ENCODE measurements at places on chromosomes 16 and 17. TPM values are rescaled to one million over a fixed set of nuclear protein-coding genes. Genes with fewer than 3 reads are reported as not detected.
A peak's percentile ranks its signal among the peaks of the same experiment; 100 is the strongest.

DNA sequence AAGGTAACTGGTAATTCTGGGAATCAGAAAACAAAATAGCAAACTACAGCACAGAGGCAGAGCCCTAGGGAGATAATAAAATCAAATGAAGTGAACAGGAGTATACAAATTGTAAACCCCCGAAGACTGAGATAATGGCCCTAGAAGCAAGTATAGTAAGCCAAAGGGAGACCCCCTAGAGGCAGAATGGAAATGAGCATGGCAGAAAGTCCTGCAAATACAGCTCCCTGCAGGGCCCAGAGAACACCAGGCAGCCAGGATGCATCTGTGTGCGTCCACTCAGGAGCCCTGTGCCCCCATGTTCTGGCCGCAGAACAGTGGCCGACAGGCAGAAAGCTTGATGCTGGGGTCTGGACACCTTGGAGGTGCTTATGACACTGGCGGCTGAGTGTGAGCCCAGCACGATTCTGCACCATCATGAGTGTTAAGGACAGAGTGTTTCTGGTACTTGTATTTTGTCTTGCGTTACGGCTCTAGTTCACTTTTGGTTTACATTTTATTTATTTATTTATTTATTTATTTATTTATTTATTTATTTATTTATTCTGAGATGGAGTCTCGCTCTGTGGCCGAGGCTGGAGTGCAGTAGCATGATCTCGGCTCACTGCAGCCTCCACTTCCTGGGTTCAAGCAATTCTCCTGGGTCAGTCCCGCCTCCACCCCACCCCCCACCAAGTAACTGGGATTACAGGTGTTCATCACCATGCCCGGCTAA, 48.7 kb downstream of the RGS9 start:
- peaks cover 58% of the 10 kb centered on the region for H3K36me3 ChIP-seq
- peak overlapping the region; percentile 18 for H3K27ac ChIP-seq
- H3K4me1 ChIP-seq: peaks cover 49% of the 10 kb centered on the region
- H3K27me3 ChIP-seq: no peaks in the 10 kb centered on the region
- no peak overlapping the region for H3K4me3 ChIP-seq

GRCh38 chr16:68599586-68599985, 45.5 kb upstream of the CDH3 start:
- no peaks in the 10 kb centered on the region for H3K27me3 ChIP-seq
- no peak for DNase-seq
- no peaks in the 10 kb centered on the region for H3K36me3 ChIP-seq
- H3K4me1 ChIP-seq: no peaks in the 10 kb centered on the region
- H3K4me3 ChIP-seq: no peak overlapping the region

DNA sequence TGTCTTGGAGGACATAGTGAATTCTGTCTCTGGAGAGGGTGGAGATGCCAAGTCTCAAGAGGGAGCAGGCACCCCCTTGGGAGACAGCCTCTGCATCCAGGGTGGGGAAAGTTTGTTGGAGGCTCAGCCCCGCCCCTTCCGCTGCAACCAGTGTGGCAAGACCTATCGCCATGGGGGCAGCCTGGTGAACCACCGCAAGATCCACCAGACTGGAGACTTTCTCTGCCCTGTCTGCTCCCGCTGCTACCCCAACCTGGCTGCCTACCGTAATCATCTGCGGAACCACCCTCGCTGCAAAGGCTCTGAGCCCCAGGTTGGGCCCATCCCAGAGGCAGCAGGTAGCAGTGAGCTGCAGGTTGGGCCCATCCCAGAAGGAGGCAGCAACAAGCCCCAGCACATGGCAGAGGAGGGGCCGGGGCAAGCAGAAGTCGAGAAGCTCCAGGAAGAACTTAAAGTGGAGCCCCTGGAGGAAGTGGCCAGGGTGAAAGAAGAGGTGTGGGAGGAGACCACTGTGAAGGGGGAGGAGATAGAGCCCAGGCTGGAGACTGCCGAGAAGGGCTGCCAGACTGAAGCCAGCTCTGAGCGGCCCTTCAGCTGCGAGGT, 5.2 kb downstream of the ZNF646 start:
- peaks cover 61% of the 10 kb centered on the region for H3K36me3 ChIP-seq
- H3K27me3 ChIP-seq: no peaks in the 10 kb centered on the region
- peaks cover 32% of the 10 kb centered on the region for H3K4me1 ChIP-seq
- H3K27ac ChIP-seq: no peak overlapping the region

The TPSD1 gene
- total RNA-seq: not detected

DNA sequence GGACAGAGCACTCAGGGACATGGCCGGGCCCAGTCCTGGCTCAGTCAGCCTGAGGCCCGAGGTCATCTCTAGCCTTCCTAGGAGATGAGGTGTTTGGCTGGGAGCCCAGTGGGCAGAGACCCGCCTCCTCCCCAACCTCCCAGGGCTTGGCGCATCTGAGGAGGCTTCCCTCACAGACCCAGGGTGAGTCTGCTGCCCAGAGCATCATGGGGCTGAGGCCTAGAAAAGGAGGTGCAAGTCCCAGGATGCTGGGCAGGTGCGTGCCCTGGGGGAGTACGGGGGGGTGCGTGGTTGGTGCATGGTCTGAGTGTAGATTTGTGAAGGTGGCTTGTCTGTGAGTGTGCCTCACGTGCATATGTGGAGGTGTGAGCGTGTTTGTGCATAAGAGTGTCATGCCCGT, 4.7 kb downstream of the PDE6G start:
- peaks cover 18% of the 10 kb centered on the region for H3K27me3 ChIP-seq
- H3K27ac ChIP-seq: no peak overlapping the region
- no peaks in the 10 kb centered on the region for H3K36me3 ChIP-seq
- H3K4me1 ChIP-seq: peaks cover 20% of the 10 kb centered on the region
- no peak for DNase-seq
- no peak overlapping the region for H3K4me3 ChIP-seq

DNA sequence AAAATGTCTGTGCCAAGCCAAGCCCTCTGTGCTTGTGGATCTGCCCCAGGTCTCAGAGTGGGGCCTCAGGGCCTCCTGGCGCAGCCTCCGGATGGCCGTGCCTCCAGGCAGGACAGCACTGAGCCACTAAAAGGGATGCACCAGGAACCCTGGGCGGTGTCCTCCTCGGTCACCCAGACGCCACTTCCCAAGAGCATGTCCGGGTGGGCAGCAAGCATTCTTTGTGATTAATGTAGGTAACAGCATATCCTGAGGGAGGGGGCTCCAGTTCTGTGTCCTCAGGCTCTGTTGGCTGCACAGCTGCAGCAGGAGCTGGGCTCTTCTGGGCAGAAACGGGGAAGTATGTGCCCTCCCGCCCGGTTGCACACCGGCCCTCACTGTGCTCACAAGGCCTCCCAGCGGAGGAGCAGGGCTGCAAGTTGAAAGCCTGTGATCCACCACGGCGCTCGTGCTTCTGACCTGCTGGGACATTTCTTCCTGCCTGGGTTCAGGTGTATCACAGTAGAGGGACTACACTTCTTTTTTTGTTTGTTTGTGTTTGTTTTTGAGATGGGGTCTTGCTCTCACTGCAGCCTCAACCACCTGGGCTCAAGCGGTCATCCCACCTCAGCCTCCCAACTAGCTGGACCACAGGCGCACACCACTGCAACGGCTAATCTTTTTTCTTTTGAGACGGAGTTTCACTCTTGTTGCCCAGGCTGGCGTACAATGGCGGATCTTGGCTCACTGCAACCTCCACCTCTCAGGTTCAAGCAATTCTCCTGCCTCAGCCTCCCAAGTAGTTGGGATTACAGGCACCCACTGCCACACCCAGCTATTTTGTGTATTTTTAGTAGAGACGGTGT, 37.9 kb upstream of the CHMP6 start:
- no peak overlapping the region for H3K4me3 ChIP-seq
- no peak overlapping the region for H3K27ac ChIP-seq
- H3K36me3 ChIP-seq: peaks cover 16% of the 10 kb centered on the region
- peaks cover 9% of the 10 kb centered on the region for H3K4me1 ChIP-seq
- no peak for DNase-seq

The NPIPB6 gene
- total RNA-seq: 1.5 TPM

The CACNA1G gene
- not detected for total RNA-seq

DNA sequence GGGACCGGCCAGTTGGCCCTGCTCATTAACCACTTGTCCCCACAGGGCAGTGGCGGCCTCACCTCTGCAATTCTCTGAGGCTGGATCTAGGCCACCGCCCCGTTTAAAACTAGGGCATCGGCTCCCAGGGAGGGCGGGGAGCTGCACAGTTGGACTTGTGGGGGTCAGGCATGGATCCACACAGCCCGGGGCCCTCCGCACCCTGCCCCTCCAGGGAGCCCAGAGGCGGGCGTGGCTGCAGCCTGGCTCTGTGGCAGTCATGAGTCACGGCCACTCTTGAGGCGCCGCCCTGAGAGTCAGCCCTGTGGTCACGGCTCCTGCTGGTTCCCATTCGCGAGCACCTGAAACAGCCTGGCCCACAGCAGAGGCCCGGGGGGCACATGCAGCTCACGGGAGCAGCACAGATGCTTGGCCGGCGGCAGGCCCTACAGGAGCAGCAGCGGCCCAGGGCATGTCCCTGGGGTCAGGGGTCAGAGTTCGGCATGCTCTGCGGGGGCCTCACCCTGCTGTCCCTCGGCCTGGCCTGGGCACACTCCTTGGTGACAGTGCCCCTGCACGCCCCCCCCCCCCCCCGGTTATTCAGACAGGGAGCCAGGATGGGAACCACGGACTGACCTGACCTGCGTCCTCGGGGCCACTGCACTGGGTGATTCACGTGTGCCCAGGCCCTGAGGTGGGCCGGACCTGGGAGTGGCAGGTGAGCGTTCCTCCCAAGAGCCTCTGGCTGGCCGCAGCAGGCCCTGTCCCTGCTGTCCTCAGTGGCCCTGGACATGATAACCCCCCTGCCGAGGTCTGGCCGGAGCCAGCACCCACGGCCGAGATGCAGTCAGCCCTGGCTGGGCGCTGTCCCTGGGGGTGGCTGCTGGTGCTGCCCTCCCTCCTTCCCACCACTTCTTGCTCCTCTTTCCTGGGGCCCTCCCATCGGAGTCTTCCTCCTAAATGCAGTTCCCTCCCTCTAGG, 8.2 kb downstream of the CAPN15 start:
- peaks cover 14% of the 10 kb centered on the region for H3K36me3 ChIP-seq
- no peak overlapping the region for H3K27ac ChIP-seq
- peak; percentile 52 for DNase-seq

The CLDN9 gene
- total RNA-seq: 0.28 TPM

GRCh38 chr17:68710976-68711375, 109.8 kb upstream of the FAM20A start:
- no peak for DNase-seq
- peaks cover 4% of the 10 kb centered on the region for H3K27me3 ChIP-seq
- H3K4me3 ChIP-seq: no peak overlapping the region
- H3K27ac ChIP-seq: no peak overlapping the region
- no peaks in the 10 kb centered on the region for H3K36me3 ChIP-seq
- no peaks in the 10 kb centered on the region for H3K4me1 ChIP-seq

DNA sequence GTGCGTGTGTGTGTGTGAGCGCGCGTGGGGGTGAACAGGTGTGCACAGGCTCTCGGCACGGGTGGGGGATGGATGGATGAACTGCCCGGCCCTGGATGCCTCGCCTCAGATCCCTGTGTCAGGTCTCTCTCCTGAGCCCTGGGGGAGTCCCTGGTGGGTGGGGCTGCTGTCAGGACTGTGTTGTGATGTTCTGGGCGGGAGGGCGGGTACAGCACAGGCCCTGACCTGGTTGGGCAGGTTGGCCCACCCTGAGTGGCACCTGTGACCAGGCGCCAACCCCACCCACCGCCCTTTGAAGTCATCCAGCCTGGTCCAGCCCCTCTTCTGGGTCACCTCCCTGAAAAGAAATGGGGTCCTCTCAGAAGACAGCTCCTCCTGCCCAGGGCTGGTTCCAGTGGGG, 41.6 kb upstream of the TAC4 start:
- no peak overlapping the region for H3K4me3 ChIP-seq
- DNase-seq: no peak
- no peaks in the 10 kb centered on the region for H3K4me1 ChIP-seq

The ZP2 gene
- 0.10 TPM for total RNA-seq

The ARHGAP44 gene
- total RNA-seq: not detected

DNA sequence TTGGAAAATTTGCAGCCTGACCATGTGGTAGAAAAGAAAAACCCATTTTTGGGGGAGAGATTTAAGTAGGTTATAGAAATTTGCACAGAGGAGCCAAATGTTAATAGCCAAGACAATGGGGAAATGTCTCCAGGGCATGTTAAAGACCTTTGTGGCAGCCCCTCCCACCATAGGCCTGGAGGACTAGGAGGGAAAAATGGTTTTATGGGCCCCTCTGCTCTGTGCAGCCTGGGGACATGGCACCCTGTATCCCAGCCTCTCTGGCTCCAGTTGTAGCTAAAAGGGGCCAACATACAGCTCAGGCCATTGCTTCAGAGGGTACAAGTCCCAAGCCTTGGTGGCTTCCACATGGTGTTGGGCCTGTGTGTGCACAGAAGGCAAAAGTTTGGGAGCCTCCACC, 245.9 kb upstream of the AXIN2 start:
- no peak overlapping the region for H3K4me3 ChIP-seq
- no peak overlapping the region for H3K27ac ChIP-seq
- peaks cover 7% of the 10 kb centered on the region for H3K36me3 ChIP-seq
- DNase-seq: no peak

GRCh38 chr17:60695960-60696359, 18.3 kb downstream of the BCAS3 start:
- peaks cover 5% of the 10 kb centered on the region for H3K4me1 ChIP-seq
- H3K36me3 ChIP-seq: peaks cover 4% of the 10 kb centered on the region
- no peak overlapping the region for H3K4me3 ChIP-seq
- DNase-seq: no peak
- no peak overlapping the region for H3K27ac ChIP-seq

GRCh38 chr17:79832218-79833109, 6.8 kb downstream of the CBX4 start:
- no peak overlapping the region for H3K27ac ChIP-seq
- H3K36me3 ChIP-seq: peaks cover 30% of the 10 kb centered on the region
- H3K27me3 ChIP-seq: peaks cover 10% of the 10 kb centered on the region
- H3K4me1 ChIP-seq: peaks cover 27% of the 10 kb centered on the region
- no peak for DNase-seq
- no peak overlapping the region for H3K4me3 ChIP-seq

- DNase-seq: no peak
- peak overlapping the region; percentile 43 for H3K4me3 ChIP-seq
- H3K27ac ChIP-seq: no peak overlapping the region
- H3K4me1 ChIP-seq: peaks cover 13% of the 10 kb centered on the region
- peaks cover 23% of the 10 kb centered on the region for H3K27me3 ChIP-seq
- no peaks in the 10 kb centered on the region for H3K36me3 ChIP-seq
Measured at GRCh38 chr16:58026139-58026704, 668 bp downstream of the MMP15 start.

DNA sequence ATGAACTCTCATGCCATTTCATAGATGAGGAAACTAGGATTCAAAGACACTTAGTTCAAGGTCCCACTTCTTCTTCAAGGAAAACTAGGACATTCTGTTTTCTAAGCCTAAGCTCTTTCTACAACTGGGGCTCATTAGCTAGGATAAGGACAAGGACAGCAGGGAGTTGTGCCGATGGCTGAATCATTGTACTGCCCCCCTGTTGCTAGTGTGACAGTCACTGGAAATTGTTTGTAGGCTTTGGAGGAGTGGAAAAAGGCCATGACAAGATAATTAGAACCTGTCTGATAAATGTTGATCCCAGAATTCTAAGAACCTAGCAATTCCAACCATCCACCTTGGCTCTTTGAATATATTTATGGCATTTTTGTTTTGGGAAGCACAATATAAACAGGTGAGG, 445.7 kb downstream of the CDH8 start:
- DNase-seq: no peak
- no peaks in the 10 kb centered on the region for H3K36me3 ChIP-seq
- no peaks in the 10 kb centered on the region for H3K27me3 ChIP-seq
- H3K4me1 ChIP-seq: no peaks in the 10 kb centered on the region

The HOXB2 gene
- 20.9 TPM for total RNA-seq

Measured in activated CD4-positive, alpha-beta memory T cell treated with anti-CD3 and anti-CD28 coated beads, Interleukin-2, amount 10 ng/mL, durations not matched to agents 7 days and 5 days (primary cell).